ENCODE measurements at places on chromosomes 16 and 17.

DNA sequence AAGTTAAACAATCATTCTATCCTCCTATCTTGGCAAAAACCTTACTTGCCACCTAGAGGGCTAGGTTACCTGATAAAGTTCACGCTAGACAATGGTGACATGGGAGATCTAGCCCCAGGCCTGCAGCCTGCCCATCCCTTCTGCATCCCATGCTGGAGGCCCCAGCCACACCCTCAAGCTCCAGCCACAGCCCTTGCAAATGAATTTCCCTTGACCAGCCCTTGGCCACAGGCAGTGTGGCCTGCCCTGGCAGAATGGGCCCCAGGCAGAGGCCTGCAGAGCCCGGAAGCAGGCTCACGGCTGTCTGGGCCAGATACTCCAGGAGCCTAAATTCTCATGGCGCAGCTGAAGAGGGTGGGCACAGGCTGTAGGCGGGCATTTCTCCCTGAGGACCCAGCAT is 14.9 kb downstream of the WNT3 start:
- no peak for DNase-seq

- no peak for DNase-seq
Measured at GRCh38 chr17:21240369-21241055, 12.7 kb downstream of the NATD1 start.

DNA sequence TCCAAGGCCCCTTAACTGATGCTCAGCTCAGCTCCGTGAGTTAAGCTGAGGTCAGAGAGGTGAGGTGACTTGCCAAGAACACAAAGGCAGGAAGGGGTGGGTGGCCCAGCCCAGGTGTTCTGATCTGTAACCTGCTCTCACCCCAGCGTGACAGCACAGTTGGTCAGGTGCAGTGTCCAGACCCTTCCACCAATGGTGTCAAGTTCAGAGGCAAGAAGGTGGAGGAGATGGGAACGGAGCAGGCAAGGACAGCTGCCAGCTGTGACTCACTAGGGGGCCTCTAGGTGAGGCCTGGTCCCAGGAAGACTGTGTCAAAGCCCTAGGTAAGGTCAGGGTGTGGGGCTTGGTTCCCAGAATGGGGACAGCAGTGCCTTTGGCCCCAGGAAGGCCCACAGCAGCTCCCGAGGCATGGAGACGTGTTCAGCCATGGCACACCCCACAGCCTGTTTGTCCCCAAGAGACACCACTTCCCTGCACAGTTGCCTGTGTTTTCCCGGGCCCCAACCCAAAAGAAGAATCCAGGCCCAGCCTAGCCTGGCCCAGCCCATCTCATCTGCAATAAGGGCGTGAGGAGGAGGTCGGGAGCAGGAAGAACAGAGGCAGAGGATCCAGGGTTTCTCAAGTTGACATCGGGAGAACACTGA is 7.2 kb downstream of the WFIKKN2 start:
- DNase-seq, result no peak

GRCh38 chr17:3678095-3678820 is 9.6 kb downstream of the EMC6 start:
- DNase-seq, result no peak

GRCh38 chr17:59616253-59616920 is 3.3 kb upstream of the CLTC start:
- no peak for DNase-seq

- no peak for DNase-seq
Measured at GRCh38 chr16:86555704-86556075, 655 bp upstream of the MTHFSD start.

DNA sequence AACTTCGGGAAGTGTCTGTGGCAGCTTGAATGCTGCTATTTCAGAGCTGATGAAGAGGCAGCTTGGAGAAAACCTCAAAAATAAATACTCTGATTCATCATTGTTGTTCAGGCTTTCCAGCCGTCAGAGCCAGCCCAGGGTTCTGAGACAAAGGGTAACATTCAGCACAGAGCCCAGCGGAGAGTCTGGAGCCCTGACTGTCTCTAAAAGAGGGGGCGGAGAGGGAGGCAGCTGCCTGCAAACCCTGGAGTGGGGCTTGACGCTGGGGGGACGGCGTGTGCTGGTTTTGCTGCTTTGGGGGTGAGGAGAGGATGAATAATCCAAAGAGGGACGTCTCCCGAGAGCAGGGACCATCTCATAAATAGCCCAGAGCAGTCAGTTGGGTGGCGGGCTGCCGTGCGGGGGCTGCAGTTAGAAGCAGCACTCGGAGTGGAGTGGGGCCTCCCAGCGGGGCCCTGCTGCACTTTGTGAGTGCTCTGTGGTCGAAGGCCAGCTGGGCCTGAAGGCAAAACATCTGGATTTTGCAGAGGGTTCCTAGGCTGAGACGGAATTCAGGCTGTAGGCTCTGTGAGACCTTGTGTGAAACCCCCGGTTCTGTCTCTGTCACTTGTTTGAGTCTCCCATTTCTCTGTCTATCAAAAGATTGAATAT is 237.8 kb downstream of the PRKCA start:
- no peak for DNase-seq

- no peak for DNase-seq
Measured at GRCh38 chr17:7184091-7184488, 4.9 kb upstream of the ASGR1 start.

DNA sequence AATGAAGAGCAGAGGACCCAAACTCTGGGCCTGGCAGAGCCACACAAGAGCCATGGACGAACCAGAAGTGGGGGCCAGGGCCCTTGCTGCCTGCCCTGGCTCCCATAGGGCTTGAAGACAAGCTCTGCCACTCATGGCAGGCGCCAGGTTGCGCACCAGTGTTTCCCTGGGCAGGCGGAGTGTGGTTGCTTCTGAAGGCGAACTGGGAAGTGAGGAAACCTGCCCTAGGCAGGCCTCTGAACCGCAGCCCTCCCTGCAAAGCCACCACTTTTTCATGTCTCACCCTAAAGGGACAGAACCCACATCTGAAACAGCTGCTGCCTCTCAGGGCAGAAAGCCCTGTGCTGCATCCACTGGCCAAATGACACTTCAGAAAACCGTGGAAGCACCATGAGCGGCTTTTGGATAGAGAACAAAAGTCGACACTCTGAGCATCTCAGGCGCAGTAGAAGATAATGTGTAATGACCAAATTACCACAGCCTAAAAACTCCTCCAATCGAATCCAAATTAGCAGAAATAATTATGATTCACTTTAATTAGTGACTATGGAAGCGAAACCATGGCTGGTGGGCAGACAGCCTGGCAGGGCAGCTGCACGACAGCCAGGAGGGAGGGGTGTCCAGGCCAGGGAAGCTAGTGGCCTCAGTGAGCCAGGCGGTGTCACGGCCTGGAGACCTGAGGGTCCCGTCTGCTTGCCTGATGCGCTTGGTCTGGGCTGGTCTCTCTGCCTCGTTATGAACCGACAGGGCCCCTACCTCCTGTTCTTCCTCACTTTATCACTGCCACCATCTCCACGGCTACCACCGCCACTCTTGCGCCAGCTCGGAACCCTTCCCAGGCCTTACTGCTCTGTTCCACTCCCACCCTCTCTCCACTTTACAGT is 59.1 kb downstream of the PRMT7 start:
- DNase-seq, result no peak

DNA sequence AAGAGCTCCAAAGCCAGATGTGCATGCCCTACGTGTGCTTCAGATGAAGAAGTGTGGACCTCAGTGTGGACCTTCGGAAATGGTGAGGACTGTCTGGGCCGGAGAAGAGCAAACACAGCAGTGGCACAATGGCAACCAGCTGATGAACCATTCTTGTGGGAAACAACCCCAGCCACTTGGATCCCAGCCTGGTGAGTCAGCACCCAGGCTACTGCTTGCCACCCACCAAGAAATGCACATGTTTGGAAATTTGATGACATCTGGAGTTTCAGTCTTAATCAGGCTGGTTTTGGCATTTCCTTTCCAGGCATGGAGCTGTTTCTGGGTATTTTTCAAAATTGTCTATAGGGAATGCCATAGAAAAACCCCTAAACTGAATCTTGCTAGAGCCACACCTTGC is 42.7 kb downstream of the DYNLRB2 start:
- DNase-seq, result no peak

DNA sequence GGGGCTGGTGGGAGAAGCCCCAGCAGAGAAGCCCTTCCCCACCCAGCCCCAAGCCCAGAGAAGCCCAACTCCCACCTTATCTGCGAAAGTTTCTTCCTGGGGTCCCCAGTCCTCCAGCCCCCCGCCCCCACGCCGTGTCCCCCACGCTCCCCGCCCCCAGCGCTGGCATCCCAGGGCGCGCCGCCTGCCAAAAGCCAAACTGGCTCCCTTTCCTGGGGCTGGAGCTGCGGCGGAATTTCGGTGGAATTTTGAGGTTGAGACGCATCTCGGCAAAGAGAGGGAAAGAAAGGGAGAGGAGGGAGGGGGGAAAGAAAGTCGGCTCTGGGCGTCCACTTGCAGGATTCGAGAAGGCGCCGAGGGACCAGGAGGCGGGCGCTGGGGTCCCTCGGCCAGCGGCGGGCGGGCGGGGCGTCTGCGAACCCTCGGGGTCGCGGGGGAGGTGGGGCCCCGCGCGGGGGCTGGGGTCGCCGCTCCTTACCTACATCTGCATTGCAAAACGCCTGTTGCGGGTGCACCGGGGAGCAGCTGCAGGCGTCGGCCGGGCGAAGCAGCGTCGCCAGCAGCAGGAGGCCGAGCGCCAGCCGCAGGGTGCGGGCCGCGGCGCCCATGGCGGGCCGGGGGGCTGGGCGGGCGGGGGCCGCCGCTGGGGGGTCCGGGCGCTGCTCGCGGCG is 571 bp downstream of the TIMP2 start:
- DNase-seq, result no peak

- DNase-seq, result no peak
Measured at GRCh38 chr17:31692027-31692426, 167.0 kb downstream of the COPRS start.

- DNase-seq, result no peak
Measured at GRCh38 chr16:10168258-10168657, 14.0 kb downstream of the GRIN2A start.

Data from right renal cortex interstitium (tissue), 3 donors.